ENCODE measurements at places on chromosomes 7 and 10.
A peak's percentile ranks its signal among the peaks of the same experiment; 100 is the strongest.

GRCh38 chr7:52749880-52750279 is 285.6 kb upstream of the POM121L12 start:
- DNase-seq, result no peak

GRCh38 chr7:93427107-93427506 is 147.4 kb downstream of the CALCR start:
- DNase-seq, result no peak

- no peak for DNase-seq
Observed at GRCh38 chr10:16458166-16458955, 21.6 kb downstream of the PTER start.

DNA sequence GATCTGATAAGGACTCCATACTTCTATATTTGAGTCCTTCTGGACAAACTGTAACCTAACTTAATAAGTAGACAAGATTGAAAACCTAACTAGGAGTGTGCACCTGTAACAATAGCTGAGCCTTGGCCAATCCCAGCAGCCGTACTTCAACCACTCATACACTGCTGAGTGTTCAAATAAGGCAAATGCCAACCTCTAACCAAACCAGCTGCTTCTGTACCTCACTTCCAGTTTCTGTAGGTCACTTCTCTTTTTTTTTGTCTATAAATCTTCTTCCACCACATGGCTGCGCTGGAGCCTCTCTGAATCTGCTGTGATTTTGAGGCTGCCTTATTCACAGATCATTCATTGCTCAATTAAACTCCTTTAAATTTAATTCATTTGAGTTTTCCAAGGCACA is 753.2 kb downstream of the DNAJB9 start:
- DNase-seq, result no peak

DNA sequence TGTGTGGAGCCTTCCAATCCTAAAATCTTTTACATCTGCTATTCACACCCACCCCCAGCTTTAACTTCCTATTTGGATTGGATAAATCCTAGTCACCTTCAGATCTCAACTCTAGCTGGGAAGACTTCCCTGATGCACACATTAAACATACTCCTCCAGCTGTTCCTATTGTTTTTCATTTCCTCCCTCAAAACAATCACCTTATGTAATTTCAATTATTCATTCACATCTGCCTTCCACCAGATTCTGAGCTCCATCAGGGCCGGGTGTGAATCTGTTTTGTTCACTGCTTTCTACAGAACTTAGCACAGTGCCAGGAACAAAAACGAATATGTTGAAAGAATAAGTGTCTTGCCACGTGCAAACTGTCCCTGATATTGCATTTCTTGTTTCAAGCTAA is 497.4 kb downstream of the PLXDC2 start:
- DNase-seq, result no peak

- DNase-seq, result no peak
Observed at GRCh38 chr7:131328377-131329175, 900 bp downstream of the MKLN1 start.

GRCh38 chr10:69957886-69958555 is 94.6 kb upstream of the MACROH2A2 start:
- DNase-seq, result no peak

GRCh38 chr7:8143151-8143874 is 118.7 kb downstream of the ICA1 start:
- DNase-seq, result no peak

DNA sequence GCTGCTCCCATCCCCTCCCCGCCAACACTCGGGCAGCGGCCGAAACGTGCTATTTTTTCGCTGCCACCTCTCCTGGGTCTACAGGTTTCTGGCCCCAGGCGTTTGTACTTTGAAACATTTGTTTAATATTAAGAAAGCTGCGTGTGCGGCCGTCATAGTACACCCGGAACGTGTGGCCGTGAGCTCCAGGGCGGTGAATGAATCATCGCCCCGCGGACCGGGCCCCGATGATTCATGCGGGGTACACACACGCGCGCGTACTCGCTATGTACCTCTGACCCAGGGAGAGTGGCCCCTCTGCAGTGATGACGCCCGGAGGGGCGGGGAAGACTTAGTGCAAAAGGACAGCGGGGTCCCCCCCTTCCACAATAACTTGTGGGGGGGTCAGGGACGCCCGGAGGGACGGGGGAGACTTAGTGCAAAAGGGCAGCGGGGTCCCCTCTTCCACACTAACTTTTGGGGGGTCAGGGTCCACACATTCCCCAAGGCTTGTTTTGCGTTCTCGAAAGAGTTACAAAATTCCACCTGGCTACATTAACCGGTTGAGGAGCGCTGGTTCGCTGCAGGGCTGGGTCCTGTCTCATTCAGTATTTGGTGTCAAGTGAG is 56.5 kb upstream of the PCGF5 start:
- DNase-seq, result peak; percentile 53

DNA sequence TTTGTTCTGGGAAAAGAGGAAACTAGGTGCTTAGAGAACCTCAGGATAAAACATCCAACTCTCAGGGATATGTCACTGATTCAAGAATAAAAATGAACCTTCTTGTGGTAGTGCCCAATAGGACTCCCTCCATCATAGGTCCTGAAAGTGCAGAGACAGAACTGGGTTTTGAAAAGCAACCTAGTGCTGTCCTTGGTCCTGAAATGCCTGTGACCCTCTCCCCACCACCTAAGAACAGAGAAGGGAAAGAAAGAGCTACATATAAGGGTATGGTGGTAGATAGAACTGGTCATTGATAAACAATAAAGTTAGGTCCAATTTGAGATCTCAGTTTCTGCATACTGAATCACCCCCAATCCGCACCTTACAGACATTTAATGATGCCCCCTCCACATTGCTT is 953.3 kb downstream of the XPNPEP1 start:
- no peak for DNase-seq

DNA sequence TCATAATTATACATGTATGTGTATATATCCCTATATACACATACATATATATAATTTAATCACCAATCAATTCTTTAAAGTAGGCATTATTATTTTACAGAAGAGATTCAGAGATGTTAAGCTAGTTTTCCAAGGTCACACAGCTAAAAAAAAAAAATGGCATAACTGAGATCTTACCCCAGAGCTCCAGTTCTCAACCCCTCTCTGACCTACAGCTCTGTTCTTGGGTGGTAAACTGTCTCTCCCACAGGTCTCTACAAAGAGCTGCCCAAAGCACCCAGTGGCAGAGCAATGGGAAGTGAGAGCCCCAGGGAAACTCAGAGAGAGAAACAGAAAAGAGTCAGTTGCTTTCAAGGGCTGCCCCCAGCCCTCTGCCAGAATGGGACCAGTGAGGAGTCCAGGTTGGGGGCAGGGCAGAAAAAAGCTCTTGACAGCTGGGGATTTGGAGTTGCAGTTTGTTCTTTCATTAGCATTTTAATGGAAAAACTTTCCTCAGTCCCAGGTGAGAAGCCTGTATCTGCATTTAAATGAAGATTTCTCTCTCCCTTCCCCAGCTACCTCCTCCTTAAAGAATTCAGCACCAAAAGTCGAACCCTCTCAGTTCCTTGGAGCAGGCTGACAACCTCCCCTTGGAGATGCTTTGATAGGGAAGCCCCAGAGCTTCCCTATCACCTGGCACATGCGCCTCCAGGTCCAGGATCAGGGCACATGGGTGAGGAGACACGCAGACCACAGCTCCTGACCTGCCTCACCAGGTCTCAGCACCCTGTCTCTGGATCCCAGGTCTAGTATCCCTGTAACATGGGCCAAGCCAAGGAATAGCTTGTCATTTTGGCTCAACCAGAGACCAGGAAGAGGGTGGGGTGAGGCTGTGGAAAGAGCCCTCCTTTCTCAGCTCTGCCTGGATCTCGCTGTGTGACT is 388.1 kb downstream of the PLXNA4 start:
- DNase-seq, result no peak

DNA sequence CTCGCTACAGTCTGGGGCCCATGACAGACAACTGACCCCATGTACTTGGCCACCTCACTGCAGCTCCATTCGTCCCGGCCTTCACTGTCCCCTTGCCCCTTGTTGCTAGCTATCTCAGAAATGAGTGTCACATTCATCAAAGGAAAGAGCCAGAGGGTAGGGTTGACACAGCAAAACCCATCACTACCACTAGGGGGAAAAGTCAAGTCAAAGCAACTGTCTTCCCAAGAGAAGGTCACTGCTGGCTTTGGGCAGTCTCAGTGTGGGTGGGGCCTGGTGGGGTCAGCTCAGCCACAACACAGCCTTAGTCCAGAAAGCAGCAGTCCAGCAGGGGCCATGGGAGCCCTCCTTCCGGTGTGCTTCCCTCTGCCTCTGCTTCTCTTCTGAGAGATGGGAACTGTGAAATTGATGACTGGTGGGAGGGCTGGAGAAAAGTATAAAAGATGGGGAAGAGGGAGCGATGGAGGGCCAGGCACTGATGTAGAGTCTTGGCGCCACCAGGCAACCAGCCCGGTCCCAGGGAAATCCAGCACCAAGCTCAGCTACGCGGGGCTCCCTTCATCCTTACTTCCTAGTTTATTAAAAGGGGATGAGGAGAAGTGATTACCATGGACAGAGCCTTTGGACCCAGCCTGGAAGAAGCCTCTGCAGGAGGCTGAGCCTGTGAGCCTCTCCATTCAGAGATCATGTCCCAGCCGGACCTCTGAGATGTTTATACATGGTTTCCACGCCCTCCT is 58.0 kb downstream of the PLXNA4 start:
- DNase-seq, result no peak

- no peak for DNase-seq
Observed at GRCh38 chr7:132225216-132226030, 350.8 kb downstream of the PLXNA4 start.

- DNase-seq, result no peak
Observed at GRCh38 chr10:33376476-33376875, 42.0 kb upstream of the NRP1 start.

- DNase-seq, result no peak
Observed at GRCh38 chr10:47296156-47296894, 3.7 kb upstream of the GDF10 start.

- no peak for DNase-seq
Observed at GRCh38 chr7:78350926-78351325, 552.4 kb downstream of the PHTF2 start.

GRCh38 chr7:84218681-84219080 is 24.1 kb upstream of the SEMA3A start:
- no peak for DNase-seq

- DNase-seq, result no peak
Observed at GRCh38 chr10:75461672-75462649, 30.5 kb downstream of the LRMDA start.

GRCh38 chr7:151060113-151060415 is 675 bp downstream of the SLC4A2 start:
- no peak for DNase-seq

GRCh38 chr7:28750981-28751380 is 207.1 kb downstream of the TRIL start:
- no peak for DNase-seq

DNA sequence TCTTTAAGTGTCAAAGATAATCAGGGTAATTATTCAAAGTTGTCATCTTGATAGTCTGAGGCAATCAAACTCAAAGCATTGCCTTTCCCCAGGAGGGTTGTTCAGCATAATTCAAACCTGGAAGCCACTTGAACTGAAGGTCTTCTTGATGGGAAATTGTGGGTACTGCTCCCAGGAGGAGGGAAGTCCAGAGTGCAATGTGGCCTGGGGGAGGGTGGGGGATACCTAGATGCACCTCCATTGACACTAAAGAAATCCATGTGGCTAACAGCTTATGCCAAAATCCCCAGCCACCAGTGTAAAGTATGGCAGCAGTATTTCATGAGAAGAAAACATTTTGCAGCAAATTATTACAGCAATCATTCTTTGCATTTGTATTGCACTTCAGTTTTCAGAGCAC is 114.9 kb downstream of the STRA8 start:
- no peak for DNase-seq
